SK-N-SH treated with all-trans-retinoic acid at 6 μM for 48 hours (cell line): ENCODE measurements at places on chromosomes 2 and 18.

DNA sequence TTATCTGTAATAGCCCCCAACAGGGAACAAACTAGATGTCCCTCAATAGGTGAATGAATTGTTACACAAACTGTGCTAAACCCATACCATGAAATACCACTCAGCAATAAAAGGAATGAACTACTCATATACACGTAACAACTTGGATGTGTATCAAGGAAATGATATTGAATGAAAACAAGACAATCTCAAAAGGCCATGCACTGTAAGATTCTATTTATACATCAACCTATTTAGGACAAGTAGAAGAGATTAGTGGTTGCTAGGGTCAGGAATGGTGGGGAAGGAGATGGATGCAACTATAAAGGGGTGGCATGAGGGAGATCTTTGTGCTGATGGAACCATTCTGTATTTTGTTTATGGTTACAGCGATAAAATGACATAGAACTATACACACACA lies 47.1 kb downstream of the KANSL3 start:
- no peak for ATAC-seq

GRCh38 chr2:79861059-79861374 lies 348.2 kb downstream of the CTNNA2 start:
- ATAC-seq: no peak

GRCh38 chr2:36516136-36516870 lies 81.7 kb downstream of the FEZ2 start:
- peak; percentile 14; the same call in 1 of the 3 replicates for ATAC-seq

DNA sequence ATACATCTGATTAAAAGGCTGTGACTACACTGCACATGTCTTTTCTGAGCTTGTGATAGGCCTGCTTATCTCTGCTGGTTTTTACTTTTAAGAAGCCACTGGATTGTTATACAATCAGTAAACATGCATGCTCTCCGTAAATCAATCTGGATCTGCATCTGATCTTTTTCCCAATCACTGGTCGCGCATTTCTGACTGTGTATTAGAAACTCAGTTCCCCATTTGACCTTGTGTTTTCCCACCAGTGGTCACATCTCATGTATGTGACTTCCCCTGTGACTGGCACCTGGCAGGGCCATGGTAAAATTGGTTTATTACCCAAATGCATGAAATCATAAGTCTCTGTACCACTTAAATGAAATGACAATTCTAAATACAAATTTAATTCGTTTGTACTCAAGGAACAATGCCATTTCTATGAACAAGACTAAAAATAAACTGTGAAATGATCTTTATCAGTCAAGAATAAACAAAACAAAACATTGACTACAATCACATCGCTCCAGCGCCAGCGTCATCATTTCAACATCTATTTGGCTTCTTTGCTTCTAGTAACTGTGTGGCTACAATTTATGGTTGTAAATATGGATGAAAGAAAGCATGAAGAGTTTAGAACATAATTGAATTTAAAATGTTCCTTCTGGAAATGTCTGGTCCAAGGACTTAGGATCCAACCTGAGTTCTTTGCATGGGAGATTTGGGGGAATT lies 396.6 kb upstream of the TRIB2 start:
- ATAC-seq: no peak

DNA sequence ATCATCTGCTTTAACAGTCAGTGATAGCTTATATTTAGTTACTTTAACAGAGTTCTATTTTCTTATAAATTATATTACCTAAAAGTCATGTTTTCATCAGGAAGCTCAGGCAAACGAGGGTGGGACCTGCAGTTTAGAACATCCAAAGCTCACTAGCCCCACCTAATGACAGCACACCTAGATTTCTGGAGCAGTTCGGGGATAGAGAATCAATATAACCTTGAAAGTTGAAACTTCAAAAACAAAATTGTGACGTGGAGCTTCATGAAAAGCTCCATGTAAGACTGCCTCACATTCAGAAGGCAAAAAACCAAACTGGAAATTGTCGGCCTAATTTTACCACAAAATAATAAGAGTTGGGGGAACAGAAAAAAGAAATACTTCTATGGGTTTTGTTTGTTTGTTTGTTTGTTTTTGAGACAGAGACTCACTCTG lies 185.9 kb upstream of the CCDC150 start:
- peak; percentile 82 for ATAC-seq

- ATAC-seq: no peak
These were observed 72.4 kb downstream of the PXDN start for GRCh38 chr2:1671916-1672315.

- ATAC-seq: no peak
These were observed 164.2 kb downstream of the C1D start for GRCh38 chr2:67898595-67898994.

- ATAC-seq: no peak
These were observed 163.1 kb upstream of the PKDCC start for GRCh38 chr2:41884718-41885117.

DNA sequence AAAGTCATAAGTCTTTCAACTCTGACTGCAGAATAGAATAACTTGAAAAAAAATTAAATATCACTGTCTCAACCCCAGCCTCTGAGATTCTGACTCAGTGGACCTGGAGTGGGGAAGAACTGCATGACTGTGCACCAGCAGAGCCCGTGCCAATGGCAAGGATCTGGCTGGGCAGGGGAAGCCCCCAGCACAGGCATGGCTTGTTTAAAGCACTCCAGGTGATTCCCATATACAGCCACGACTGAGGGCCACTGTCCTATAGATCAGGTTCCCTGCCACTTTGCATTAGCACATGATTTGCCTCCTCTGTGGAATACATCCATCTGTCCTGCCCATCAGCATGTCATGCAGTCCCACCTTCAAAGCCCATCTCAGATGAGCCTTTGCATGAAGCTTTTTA lies 45.9 kb upstream of the NCK2 start:
- no peak for ATAC-seq

- ATAC-seq: no peak
These were observed 511.6 kb downstream of the PLCL1 start for GRCh38 chr2:198315791-198316630.

DNA sequence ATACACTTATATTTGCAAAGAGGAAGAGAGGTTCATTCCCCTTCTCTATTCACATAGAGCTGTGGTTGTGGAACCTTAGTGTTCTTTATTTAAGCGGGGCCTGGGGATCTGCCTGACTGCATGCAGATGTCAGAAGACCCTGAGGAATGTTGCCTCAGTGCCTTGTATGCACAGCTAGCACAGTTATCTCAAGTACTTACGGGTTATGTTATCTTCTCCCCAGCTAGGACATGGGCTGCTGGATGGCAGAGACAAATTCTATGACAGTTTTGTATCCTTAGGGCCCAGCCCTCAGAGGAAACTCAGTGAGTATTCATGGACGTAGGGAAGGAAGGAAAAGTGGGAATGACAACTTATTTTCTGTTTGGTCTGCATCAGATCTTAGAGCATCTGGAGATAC lies 37.7 kb upstream of the RTN4 start:
- ATAC-seq: no peak

- ATAC-seq: no peak
These were observed 181.4 kb downstream of the FAM210A start for GRCh38 chr18:13544953-13545352.

- ATAC-seq: no peak
These were observed 608.1 kb downstream of the LRP1B start for GRCh38 chr2:141522702-141523101.

- no peak for ATAC-seq
These were observed 22.5 kb downstream of the ALS2 start for GRCh38 chr2:201758234-201758633.

GRCh38 chr18:3177902-3178687 lies 41.7 kb downstream of the MYOM1 start:
- ATAC-seq: no peak

DNA sequence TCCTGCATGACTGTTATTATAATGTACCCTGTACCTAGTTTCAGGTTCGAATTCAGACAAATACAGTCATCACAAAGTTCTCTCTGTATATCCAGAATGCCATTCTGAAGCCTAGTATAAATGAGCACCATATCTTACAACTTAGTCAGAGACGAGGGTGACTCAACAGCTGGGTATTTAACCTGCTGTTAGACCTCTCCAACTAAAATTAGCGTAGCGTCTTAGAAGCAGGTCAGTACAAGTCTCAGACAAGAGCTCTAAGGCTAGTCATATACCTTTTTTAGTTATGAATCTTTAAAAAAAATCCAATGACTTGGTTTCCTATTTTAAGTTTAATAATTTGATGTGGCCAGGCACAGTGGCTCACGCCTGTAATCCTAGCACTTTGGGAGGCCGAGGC lies 74.1 kb downstream of the CABYR start:
- peak; percentile 97 for ATAC-seq

DNA sequence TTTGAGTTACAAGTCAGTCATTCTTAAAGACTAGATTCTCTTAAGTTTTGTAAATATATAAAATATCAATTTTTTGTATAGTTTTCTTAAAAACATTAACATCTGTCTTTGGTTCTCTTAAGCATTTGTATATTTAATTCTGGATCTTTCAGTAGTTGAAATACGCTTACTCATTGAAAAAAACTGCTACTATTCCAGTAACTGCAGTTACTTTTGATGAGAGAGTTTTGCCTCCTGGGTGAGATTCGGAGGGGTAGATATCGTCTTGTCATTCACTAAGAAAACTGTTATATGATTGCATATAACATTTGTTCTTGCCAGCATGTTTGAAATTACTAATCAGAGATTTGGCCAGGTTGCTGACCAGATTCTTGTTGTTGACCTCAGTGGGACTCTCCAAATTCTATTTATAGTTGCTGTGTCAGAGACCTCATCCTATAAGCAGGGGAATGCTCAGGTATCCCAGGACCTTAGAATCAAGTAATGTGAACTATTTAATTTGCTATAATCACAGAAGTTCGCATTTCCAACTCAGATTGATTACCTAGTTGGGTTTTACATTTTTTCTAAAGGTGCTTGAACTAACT lies 7.9 kb downstream of the AGPS start:
- no peak for ATAC-seq

GRCh38 chr2:16045653-16046352 lies 105.5 kb downstream of the MYCN start:
- no peak for ATAC-seq

DNA sequence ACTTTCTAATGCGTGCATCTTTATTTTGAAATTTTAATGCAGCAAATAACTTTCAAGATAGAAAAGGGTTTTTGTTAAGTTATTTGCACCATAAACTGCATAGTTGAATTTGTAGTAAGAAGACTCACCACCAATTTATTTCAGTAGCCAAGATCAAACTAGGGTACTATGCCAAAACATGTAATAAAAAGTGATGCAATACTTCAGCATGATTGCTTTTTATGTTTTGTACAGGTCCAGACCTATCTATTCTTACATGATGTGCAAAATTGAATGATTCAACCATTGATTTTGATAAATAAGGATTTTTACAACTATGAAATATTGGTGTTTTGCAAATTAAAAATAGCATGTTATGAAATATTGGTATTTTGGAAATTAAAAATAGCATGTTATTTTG lies 26.7 kb downstream of the AGPS start:
- ATAC-seq: no peak

DNA sequence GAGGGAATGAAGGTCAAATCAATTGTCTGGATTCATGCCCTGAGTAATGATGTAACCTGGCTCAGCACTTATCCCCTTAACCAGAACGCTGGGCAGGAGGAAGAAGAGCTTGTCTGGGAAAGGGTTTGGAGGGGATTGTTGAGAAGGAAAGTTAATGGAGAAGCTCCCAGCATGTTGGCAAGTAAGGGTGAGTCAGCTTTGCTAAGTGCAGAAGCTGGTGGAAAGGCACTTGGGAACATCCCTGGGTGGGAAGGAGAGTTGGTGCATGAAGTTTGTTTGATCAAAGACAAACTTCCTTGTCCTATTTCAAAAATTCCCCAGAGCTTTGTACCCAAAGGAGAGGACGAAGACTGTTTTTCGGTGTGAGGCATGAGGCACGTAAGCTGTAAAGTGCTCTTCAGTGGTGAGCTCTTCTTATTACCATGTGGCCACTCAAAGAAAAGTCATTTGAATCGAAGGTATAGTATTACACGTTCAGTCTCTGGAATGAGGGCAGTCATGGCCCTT lies 17.6 kb upstream of the DAW1 start:
- peak; percentile 52 for ATAC-seq

DNA sequence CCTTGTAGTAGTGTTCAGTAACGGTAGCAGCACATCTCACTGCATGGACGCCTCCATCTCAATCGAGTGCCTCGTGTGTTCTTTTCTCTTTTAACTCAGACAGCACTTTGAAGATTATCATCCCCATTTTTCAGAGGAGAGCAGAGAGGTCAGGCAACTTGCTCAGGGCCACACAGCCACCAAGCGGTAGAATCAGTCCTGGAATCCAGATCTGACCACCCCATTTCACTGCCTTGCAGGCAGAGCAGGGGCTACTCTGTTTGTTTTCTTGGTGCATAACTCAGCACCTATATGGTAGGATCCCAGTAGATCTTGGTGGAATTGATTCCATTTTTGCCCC lies 129.5 kb downstream of the SMAD7 start:
- no peak for ATAC-seq

DNA sequence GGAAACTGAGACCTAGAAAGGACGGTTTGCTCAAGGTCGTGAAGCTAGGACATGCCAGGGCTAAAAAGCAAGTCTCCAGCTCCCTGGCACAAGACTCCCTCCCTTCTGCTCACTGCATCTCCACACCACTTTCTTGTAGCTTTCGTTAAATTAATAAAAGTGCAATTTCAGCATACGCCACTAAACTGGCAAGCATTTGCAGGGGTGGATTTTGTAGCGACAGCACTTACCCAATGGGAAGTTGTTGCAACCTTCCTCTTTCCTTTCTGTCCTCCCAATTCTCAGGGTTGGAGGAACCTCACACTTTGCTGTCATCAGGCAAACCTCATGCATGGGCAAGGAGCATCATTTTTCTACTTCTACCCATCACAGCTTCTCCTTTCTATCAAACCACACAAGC lies 7.4 kb upstream of the RHOB start:
- ATAC-seq: no peak

DNA sequence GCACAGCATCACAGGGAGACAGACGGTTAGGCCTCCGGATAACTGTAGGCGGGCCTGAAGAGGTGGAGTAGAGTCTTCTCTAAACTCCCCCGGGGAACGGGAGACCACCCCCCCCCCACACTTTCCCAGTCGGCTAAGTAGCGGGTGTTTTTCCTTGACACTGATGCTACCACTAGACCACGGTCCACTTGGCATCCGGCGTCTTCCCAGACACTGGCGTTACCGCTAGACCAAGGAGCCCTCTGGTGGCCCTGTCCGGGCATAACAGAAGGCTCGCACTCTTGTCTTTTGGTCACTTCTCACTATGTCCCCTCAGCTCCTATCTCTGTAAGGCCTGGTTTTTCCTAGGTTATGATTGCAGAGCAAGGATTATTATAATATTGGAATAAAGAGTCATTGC lies 25.7 kb upstream of the NCL start:
- no peak for ATAC-seq

DNA sequence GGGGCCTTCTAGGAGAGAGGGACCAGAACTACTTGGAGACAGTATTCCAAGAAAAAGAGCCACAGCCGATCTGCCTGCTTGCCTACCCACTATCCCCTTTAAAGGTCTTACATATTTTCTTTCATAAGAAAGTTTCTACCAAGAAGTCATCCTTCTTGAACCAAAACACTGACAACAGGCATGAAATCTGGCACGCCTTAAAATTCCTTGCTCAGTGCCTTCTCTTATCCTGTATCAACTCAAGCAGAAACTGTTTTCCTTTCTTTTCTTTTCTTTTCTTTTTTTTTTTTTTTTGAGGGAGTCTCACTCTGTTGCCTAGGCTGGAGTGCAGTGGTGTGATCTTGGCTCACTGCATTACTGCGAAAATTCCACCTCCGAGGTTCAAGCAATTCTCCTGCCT lies 48.3 kb upstream of the ZFP36L2 start:
- ATAC-seq: no peak
